ENCODE measurements at places on chromosomes 6 and 20. TPM values are rescaled to one million over a fixed set of nuclear protein-coding genes. Genes with fewer than 3 reads are reported as not detected.

The PRPH2 gene
- 3.4 TPM for total RNA-seq

The NUP153 gene
- total RNA-seq: 40.6 TPM

The DOK5 gene
- 152 TPM for total RNA-seq

The OVOL2 gene
- total RNA-seq: 1.5 TPM

The FAM184A gene
- total RNA-seq: 29.7 TPM

The BPIFA1 gene
- total RNA-seq: not detected

The SMIM26 gene
- total RNA-seq: 49.9 TPM

The TMEM217 gene
- total RNA-seq: 0.49 TPM

The SLC26A8 gene
- total RNA-seq: 3.2 TPM

The PAK5 gene
- 36.1 TPM for total RNA-seq

The TAGAP gene
- total RNA-seq: 0.49 TPM

The ZBTB12 gene
- total RNA-seq: 21.9 TPM

The TFAP2C gene
- total RNA-seq: 3.9 TPM

The EPB41L1 gene
- 94.7 TPM for total RNA-seq

The DEFB132 gene
- total RNA-seq: not detected

The FLRT3 gene
- 46.0 TPM for total RNA-seq

The TRIM31 gene
- not detected for total RNA-seq

The ADAT2 gene
- total RNA-seq: 3.4 TPM

The IMPG1 gene
- not detected for total RNA-seq

The NKX2-4 gene
- not detected for total RNA-seq

The GPR6 gene
- 0.74 TPM for total RNA-seq

The C20orf204 gene
- total RNA-seq: 1.2 TPM

The MLN gene
- not detected for total RNA-seq

The CTAGE9 gene
- total RNA-seq: not detected

The PRR18 gene
- 0.25 TPM for total RNA-seq

The EYA4 gene
- total RNA-seq: 0.25 TPM

The MEP1A gene
- total RNA-seq: under 0.01 TPM

The NANP gene
- total RNA-seq: 3.0 TPM

The RIPOR2 gene
- total RNA-seq: 21.4 TPM

The MAP1LC3A gene
- total RNA-seq: 49.2 TPM

The SLC17A2 gene
- total RNA-seq: not detected

The TNNC2 gene
- 0.25 TPM for total RNA-seq

The SYNGAP1 gene
- total RNA-seq: 36.4 TPM

The ME1 gene
- total RNA-seq: 5.7 TPM

The DYNLT2 gene
- total RNA-seq: 3.2 TPM

The SSTR4 gene
- not detected for total RNA-seq

The LY6G5B gene
- 3.4 TPM for total RNA-seq

The CD83 gene
- 17.5 TPM for total RNA-seq

The SLC22A16 gene
- total RNA-seq: 0.49 TPM

The PPP1R14C gene
- 48.7 TPM for total RNA-seq

The COL11A2 gene
- 1.2 TPM for total RNA-seq

The CD24 gene
- total RNA-seq: 964 TPM

The SAMD10 gene
- 7.6 TPM for total RNA-seq

The SNX21 gene
- total RNA-seq: 12.3 TPM

The LYRM2 gene
- total RNA-seq: 16.7 TPM

The CCN2 gene
- 16.2 TPM for total RNA-seq

The SIGLEC1 gene
- 0.25 TPM for total RNA-seq

The SIRPB2 gene
- total RNA-seq: 0.49 TPM

The SAMHD1 gene
- 28.5 TPM for total RNA-seq

The KIF25 gene
- total RNA-seq: 0.25 TPM

The ARMC12 gene
- total RNA-seq: 0.25 TPM

The PFDN6 gene
- 14.3 TPM for total RNA-seq

The EIF6 gene
- total RNA-seq: 54.6 TPM

The DEF6 gene
- total RNA-seq: 0.49 TPM

The ZBTB22 gene
- 20.7 TPM for total RNA-seq

The RAB44 gene
- under 0.01 TPM for total RNA-seq

The OLIG3 gene
- not detected for total RNA-seq
